T-helper 1 cell (primary cell): ENCODE measurements at places on chromosomes 2 and 18.
A peak's percentile ranks its signal among the peaks of the same experiment; 100 is the strongest.

GRCh38 chr2:85888020-85888683 lies 638 bp downstream of the ST3GAL5 start:
- peak; percentile 11 for DNase-seq

GRCh38 chr18:25055076-25055475 lies 296.9 kb downstream of the ZNF521 start:
- no peak for DNase-seq

DNA sequence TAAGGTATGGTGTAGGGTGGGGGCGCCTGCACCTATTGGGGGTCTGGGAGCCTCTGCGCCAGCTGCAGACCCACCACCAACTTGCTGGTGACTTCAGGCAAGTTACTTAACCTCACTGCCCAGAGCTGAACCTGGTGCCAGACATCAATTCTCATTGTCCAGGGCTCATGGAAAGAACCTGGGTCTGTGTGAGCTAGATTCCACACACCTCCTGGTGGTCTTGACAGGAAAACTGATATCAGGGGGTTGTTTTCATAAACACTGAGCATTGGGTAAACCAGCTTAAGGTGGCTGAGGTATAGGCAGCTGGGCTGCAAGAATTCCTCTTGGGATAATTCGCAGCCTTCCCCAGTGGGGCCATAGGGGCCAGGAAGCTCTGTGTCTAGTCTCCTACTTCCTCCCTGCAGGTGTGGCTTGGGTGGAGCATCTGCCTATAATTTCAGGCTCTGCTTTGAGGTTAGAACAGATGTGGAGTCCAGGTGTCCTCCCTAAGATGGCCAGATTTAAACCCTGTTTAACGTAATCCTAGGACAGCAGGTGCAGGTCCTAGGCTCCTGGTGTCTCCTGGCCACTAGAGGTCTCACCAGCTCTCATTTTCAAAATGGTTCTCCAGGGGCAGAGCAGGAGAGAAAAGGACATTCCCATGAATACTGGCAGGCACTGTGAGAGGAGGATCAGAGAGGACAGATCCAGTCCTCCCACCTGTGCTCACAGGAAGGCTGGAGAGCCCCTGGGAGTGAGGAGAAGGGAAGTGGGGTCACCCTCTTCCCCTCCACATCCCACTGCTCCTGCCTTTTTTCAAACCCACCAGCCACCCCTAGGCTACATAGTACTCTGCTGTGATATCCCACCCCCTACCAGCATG lies 100.4 kb upstream of the SMAD2 start:
- no peak for DNase-seq

- DNase-seq, result no peak
Measured at GRCh38 chr2:28602751-28603639, 107.1 kb downstream of the PLB1 start.

- DNase-seq, result no peak
Measured at GRCh38 chr2:216001216-216002100, 11.9 kb downstream of the MREG start.

GRCh38 chr2:152433289-152433688 lies 98.3 kb downstream of the FMNL2 start:
- DNase-seq, result no peak

- DNase-seq, result no peak
Measured at GRCh38 chr2:231911381-231911780, 14.8 kb downstream of the NPPC start.

GRCh38 chr2:11456251-11456650 lies 9.7 kb downstream of the E2F6 start:
- no peak for DNase-seq

DNA sequence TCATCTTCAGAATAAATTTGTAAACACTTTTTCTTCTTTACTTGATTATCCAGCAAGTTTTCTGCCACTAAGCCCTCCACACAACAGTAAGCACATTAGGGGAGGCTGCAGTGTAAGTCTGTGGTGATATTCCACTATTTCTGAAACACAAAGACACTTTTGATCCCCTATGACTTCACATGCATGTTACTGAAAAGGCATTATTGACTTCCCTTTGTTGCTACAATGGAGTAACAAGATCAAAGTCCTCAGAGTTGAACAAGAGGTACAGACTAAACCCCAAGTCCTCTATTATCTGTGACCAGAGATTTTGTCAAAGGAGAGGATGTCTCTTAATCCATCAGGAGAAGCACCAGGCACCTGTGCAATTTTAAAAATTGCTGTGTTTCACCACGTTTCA lies 157.9 kb downstream of the CD226 start:
- DNase-seq, result no peak

GRCh38 chr2:155393406-155393805 lies 694.9 kb downstream of the KCNJ3 start:
- DNase-seq, result no peak

- DNase-seq, result no peak
Measured at GRCh38 chr2:240922245-240922981, 16.3 kb downstream of the CROCC2 start.

DNA sequence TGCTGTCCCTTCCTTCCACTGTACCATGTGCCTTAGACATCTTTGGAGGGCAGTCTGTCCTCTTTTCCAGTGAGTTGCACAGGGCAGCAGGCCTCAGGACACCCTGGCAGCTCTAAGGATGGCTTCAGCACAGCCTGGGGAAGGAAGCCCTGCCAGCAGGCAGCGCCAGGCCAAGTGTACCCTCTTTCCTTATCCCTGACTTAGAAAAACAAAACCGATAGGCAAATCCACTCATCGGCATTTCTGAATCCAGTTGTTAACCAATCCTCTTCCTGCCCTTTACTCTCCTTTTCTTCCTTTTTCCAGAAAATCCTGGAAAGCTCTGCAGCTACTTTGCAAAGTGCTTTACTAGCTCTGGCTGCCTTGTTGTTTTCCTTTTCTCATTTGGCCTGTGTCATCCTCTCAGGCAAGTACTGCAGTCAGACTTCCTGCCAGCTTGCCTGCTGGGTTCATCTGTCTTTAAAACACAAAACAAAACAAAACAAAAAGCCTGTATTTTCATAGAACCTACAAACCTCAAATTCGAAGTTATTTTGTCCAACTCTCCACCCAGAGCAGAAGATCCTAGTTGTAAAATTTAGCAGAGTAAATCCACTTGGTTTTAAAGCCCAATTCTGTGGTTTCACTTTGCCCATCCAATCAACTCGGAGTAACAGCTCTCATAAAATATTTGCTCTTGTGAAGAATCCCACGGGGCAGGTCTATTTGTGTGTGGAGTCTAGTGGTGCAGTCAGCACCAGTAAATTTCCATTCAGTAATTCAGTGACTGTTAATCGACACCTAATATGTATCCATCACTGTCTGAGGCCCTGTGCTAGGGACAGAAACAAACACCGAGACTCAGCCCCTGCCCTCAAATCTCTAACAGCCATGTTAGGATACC lies 45.2 kb downstream of the PCBP1 start:
- peak; percentile 35 for DNase-seq

DNA sequence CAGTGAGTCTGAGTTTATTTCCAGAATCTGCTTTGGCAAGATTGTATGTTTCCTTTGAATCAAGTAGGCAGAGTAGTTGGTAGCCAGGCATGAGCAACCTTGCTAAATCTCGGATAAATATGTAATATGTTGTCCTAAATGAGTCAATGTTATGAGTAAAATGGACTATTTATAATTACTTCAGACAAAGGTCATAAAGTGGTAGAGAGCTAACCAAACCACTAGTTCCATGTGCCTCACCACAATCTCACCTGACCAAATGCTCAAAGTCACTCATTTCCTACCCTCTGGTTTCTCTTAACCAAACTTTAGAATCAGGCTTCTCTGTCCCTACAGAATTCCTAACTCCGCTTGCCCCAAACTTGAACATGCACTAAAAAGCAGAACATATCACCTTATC lies 261.2 kb upstream of the FSIP2 start:
- no peak for DNase-seq

GRCh38 chr2:109563288-109563687 lies 50.5 kb downstream of the SEPTIN10 start:
- DNase-seq, result no peak
